ENCODE measurements at places on chromosomes 12 and 14.
A peak's percentile ranks its signal among the peaks of the same experiment; 100 is the strongest.

DNA sequence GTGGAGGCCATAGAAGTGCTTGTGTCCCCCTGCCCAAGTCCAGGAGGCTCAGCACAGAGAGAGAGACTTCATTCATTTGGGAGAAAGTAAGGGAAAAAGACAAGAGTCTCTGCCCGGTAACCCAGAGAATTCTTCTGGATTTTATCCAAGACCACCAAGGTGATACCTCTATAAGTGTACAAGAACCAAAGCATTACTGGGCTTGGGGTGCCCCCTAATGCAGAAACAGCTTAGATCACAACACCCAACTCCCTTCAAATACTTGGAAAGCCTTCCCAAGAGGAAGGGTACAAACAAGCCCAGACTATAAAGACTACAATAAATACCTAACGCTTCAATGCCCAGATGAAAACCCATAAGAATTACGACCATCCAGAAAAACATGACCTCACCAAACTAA lies 119.7 kb upstream of the PDE3A start:
- DNase-seq: no peak

DNA sequence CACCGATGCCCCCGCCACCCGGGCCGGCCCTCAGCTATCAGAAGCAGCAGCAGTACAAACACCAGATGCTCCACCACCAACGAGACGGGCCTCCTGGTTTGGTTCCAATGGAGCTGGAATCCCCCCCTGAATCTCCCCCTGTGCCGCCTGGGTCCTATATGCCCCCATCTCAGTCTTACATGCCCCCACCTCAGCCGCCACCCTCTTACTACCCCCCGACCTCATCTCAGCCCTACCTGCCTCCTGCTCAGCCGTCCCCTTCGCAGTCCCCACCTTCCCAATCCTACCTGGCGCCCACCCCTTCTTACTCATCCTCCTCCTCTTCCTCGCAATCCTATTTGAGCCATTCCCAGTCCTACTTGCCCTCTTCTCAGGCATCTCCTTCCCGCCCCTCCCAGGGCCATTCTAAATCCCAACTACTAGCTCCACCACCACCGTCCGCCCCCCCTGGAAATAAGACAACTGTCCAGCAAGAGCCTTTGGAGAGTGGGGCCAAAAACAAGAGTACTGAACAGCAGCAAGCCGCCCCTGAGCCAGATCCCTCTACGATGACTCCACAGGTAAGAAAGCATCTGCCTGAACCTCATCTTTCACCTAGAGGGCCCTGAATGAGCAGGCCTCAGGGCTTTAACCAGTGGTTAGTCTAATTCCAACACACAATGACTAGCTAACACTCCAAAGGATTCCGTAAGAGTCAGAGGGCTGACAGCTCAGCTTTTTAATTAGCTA lies 851 bp downstream of the YLPM1 start:
- peak; percentile 7 for DNase-seq

DNA sequence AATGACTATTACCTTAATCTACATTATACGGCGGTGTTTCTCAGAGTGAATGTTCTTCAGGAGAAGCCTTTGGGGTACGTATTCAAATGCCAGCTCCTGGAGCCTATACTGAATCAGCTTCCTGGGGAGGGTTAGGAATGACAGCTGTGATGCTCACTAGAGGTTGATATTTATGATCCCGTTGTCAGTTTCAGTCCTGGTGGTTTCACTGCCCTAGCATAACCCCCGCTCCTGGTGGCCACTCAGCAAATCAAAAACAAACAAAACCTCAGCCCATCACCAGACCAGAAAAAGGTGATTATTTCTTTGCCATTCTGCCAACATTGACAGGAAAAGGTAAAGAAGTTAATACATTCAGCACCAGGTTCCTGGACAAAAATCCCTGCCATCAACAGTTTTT lies 136.5 kb upstream of the CRY1 start:
- no peak for DNase-seq

DNA sequence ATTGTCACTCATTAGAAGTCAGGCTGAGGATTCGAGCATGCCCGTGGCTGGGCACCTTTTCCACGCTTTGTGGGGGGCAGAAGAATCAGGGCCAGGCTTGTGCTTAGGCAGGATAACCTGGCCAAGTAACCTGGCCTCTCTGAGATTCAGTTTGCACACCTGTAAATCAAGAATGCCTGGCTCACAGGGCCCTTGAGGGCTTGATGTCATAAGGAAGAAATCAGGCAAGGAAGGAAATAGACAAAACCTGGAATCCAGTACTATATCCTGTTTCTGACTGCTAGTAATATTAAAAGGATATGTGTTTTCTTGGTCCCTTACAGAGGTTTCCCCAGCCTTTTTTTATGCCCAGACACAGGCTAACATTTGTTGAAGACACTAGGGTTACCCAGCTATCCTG lies 91.9 kb downstream of the SAMD4A start:
- DNase-seq: no peak

- DNase-seq: no peak
These were observed 44.0 kb downstream of the FOXN4 start for GRCh38 chr12:109264943-109265650.

GRCh38 chr14:20679907-20680306 lies 4.5 kb upstream of the RNASE4 start:
- DNase-seq: no peak

- DNase-seq: no peak
These were observed 15.9 kb downstream of the RAB35 start for GRCh38 chr12:120100630-120101029.

GRCh38 chr12:94649349-94650142 lies 811 bp downstream of the TMCC3 start:
- no peak for DNase-seq

GRCh38 chr12:96047229-96048211 lies 12.1 kb upstream of the LTA4H start:
- DNase-seq: no peak

DNA sequence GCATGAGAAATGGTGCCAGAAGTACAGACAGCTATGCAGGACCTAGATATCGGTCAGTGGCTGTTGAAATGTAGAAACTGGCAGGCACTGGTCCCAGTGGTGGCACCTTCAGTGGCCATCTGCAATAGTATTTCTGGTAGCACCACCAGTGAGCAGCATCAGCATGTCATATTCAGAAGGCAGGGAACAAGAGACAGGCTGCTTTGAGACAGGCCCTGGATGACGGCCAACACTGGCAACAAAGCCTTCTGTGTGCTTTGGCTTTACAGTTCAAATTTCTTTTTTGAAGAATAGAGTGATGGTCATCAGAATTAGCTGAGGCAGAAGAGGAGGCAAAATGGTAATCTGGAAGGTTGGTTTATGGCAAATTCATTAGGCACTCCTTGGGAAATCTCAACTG lies 273.4 kb upstream of the SLC16A7 start:
- DNase-seq: no peak

DNA sequence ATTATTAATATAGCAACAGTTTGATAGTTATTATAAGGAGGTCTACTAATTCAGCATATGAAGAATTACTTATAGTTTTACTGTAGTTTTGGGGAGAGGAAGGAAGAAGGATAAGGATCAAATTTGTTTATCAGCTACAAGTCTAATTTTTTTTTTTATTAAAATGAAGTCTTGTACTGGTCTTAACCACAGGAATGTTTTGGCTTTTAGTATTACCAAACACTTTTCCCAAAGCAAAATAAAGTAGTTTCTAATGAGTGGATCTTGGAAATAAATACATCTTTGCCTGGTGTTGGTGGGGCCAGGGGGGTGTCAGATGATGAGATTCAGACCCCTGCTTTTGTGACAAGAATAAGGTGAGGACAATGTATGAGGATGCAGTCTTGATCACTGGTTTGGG lies 57.2 kb upstream of the ZDHHC17 start:
- DNase-seq: no peak

GRCh38 chr12:68899251-68899771 lies 33.7 kb downstream of the CPM start:
- no peak for DNase-seq

DNA sequence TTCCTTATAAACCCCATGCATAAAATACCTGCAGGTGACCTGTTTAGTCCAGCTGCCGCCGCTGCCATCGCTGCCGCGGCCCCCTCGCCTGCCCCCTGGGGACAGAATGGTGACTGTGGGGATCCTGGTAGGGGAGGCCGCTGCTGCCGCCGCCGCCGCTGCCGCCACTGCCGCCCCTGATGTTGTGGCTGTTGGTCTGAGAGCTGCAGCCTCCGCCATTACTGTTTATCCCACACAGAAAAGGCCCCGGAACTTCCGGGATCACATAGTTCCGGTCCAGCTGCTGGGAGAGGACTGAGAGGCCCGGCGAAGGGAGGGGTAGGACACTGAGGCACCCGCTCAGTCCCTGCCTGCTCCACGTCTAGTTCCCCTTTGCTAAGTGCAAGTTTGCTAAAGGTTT lies 244.9 kb downstream of the C12orf50 start:
- DNase-seq: no peak

- DNase-seq: no peak
These were observed 70.6 kb upstream of the DYNC1H1 start for GRCh38 chr14:101893759-101894158.

DNA sequence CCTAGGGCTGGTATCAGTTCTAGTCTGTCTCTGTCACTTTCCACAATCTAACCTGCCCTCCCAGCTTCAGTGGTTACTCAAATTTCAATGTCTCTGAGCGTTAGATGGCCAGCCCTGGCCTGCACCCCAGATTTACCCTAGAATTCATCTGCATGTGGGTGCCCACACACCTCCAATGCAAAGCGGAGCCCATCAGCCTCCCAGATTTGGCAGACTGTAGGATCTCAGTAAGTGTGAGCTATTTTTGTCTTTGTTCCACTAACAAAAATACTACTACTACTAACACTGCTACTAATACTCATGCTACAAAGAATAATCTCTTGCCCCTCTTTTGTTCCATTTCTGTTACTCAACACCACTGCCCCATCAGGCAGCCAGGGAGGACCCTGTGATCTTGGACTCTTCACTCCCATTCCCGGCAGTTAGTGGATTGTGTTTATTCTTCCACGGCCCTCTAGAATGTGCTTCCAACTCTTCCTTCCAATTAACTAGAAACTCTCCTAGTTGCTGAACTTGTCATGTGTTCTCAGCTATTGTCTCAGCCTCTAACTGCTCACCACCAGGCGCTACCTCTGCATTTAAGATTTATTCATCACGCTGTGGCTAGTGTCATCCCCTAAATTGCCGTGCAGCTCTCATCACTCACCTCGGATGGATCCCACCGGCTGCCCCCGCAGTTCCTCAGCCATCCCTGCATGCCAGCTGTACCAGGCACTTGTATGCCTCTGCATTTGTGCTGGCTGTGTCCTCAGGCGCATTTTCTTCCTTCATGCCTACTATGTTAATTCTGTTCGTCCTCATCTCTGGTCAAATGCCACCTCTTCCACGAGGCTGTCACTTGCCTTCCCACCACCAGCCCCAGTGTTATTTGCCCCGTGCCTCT lies 150.6 kb upstream of the HIF1A start:
- DNase-seq: no peak

GRCh38 chr14:91272341-91273272 lies 28.1 kb upstream of the GPR68 start:
- DNase-seq: no peak

DNA sequence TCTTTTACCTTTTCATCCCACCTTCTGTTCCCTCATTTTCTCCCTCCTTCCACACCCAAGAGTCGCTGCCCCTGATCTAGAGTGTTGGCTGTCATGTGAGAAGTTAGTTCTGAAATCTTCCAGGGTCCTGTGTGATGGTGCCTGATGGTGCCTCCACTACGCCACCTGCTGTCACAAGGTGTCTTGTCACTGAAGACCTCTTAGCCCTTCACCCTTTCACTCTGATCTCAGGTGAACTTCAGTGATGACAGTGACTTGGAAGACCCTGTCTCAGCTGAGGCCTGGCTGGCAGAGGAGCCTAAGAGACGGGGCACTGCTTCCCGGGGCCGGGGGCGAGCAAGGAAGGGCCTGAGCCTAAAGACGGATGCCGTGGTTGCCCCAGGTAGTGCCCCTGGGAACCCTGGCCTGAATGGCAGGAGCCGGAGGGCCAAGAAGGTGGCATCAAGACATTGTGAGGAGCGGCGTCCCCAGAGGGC lies 7.6 kb upstream of the PFDN5 start:
- peak; percentile 33 for DNase-seq

GRCh38 chr14:40630471-40630870 lies 976.2 kb upstream of the LRFN5 start:
- no peak for DNase-seq

DNA sequence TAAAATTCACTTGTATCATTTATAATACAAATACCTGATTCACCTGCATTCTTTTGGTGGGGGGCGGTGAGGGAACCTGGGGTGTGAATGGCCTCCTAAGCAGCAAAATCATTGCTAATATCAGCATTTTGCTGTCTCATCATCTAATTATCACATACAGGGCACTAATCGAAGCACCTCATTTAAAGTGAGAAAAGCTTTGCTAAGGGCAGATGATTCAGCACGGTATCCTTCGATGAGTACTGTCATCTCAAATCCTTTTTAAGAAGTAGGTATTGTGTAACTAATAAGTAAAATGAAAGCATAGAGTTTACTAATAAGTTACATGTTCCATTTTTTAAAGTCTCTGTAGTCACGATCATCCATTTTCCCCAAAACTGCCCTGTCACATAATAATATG lies 278.1 kb upstream of the SOX5 start:
- no peak for DNase-seq

DNA sequence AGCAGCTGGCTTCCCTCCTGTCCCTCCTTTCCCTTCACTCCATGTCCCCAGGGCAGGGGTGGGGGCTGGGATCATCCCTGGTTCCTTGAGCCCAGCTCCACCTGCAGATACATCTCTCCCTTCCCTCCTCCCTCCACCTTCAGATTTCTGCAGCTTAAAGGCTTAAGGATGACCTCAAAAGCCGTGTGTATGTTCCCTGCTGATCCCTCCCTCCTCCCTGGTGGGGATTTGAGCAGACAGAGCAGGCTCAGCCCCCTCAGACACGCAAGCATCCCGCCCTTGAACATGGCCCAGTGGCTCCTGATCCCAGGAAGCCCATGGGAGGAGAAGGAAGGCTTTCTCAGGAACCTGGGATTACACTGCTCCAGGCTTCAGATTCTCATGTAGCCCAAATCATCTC lies 82.9 kb upstream of the RIN3 start:
- no peak for DNase-seq

- DNase-seq: no peak
These were observed 111.4 kb upstream of the TMEM132C start for GRCh38 chr12:128155571-128155970.

- DNase-seq: peak; percentile 10
These were observed 366.5 kb upstream of the OR4E1 start for GRCh38 chr14:22039938-22040780.

- DNase-seq: no peak
These were observed 32.5 kb upstream of the SSPN start for GRCh38 chr12:26162905-26163304.

GRCh38 chr12:75853626-75854025 lies 177.9 kb downstream of the PHLDA1 start:
- no peak for DNase-seq

GRCh38 chr12:11596141-11596540 lies 53.3 kb upstream of the ETV6 start:
- DNase-seq: no peak

All from stimulated activated CD4-positive, alpha-beta T cell treated with anti-CD3 and anti-CD28 coated beads, Interleukin-15, amount 100 ng/mL, for 48 hours (primary cell).